ENCODE measurements at places on chromosomes 2 and 18.

DNA sequence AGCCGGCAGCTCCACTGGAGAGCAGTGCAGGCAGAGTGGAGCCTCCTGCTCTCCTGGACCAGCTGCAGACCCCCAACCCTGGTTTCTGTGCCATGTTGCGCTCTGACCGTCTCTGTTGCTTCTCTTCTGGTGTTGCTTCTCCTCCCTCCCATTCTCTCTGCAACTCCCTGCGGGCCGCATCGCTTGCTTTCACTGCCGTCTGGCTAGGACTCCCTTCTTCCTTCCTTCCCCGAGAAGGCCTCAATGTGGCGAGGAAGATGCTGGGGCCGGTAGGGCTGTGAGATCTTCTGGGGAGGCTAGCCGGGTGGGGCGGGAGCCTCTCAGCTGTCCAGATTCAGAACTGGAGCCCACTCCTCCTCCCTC is 6.2 kb downstream of the DNAJB2 start:
- no peak for DNase-seq

- no peak for DNase-seq
Measured at GRCh38 chr2:233799087-233799665, 21.0 kb downstream of the MROH2A start.

DNA sequence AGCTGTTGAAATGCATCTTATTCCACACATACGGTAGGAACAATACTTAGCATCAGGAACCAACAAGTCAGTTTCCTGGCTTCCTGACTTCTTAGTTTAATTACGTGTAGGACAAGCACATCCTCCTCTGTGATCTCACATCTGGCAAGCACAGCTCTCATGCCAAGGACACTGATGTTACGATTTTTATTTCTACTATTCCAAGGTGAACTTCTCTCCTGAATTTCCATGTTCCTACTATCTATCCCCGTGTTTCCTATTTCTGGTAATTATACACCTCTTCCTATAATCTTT is 374.0 kb downstream of the NCKAP5 start:
- no peak for DNase-seq

DNA sequence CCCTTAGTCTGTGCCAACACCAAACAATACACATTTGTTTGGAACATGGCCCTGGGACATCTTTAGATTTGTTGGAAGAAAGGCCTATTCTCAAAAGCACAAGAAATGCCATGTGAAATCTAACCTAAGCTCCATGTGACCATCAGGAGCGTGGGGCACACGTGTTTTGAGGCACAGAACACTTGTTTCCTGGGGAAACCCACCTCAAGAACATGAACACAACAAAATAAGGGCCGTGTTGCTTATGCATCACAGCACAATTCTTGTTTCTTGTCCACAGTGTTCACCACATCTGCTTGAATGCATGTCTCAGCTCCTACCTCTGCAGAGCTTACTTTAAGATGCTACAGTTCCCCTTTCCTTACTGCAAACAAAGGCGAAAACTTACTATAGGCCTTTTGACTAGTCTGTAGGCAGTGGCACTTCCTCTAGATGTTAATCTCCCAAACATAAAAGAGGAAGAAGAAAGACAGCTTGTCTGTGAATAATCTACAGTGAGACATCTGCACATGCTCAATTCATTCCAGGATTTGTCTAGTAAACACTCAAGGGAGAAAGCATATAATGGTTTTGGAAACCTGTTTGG is 165.0 kb downstream of the ANKRD44 start:
- DNase-seq, result no peak

GRCh38 chr18:57984490-57985115 is 59.4 kb upstream of the NEDD4L start:
- DNase-seq, result no peak

GRCh38 chr2:234324116-234324515 is 172.8 kb downstream of the ARL4C start:
- DNase-seq, result no peak

GRCh38 chr2:100008956-100009355 is 133.4 kb downstream of the AFF3 start:
- DNase-seq, result no peak

- DNase-seq, result peak; percentile 65
Measured at GRCh38 chr2:230984393-230985220, 11.3 kb upstream of the SPATA3 start.

GRCh38 chr2:156691014-156691413 is 254.8 kb downstream of the GPD2 start:
- DNase-seq, result no peak

- no peak for DNase-seq
Measured at GRCh38 chr18:58893388-58894099, 28.9 kb downstream of the ZNF532 start.

DNA sequence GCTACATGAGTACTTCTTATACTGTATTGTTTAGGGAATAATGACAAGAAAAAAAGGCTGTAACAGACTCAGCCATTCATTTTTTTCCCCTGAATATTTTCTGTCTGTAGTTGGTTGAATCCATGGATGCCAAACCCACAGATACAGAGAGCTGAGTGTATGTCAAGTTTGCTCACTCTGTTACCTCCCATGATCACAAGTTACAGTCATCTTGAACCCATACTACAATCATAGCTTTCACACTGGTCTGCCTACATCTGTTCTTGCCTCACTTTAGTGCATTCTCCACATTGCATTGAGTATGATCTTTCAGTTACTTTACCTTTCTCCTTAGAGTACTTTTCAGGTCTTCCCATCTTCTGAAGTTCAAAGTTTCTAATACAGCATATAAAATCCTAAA is 94.0 kb downstream of the BIRC6 start:
- no peak for DNase-seq

DNA sequence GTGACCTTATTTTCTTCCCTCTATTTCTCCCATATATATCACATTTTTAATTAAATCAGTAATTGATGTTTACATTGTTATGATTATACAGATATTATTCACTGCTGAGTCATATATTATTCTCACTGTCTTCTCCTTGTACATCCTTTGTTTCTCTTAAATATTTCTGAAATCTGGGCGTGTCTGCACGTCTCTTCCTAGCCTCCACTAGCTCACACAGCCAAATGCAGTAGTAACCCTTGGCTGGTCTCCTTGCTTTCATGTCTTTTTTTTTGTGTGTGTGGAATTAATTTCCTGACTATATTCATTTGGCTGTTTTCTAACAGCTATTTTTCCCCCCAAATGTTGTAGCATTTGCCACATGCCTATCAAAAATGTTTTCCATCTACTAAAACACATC is 15.8 kb downstream of the CCNYL1 start:
- DNase-seq, result no peak

DNA sequence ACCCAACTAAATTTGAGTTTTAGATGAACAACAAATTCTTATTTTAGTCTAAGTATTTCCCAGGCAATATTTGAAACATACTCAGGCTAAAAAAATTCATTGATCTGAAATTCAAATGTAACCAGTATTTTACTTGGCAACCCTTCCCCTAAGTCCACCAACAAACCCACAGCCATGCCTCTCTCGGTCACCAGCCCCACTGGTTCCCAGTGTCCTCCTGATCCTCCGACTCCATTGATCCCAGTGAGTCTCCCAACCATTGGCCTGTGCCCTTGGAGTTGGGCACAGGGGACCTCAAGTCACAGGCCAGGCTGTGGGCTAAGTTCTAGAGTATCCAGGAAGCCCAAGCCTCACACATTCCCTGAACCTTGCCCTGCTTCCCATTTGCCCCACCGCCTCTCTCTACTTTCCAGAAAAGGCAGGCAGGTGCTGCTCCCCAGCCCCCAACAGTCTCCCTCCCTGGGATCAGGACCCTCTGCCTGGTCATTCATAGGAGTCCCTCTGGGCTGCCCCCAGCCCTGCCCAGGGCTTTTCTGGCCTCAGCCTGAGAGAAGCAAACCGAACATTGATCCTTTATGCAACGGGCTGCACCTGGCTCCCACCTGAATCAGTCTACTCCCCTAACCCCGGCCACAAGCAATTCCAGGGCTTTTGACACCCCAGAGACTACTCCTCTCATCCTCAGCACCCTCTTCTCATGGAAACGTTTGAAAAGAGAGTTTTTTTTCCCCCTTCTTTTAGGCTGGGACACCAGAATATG is 81.3 kb downstream of the HS1BP3 start:
- DNase-seq, result no peak

- no peak for DNase-seq
Measured at GRCh38 chr2:160584972-160585494, 91.4 kb upstream of the RBMS1 start.

DNA sequence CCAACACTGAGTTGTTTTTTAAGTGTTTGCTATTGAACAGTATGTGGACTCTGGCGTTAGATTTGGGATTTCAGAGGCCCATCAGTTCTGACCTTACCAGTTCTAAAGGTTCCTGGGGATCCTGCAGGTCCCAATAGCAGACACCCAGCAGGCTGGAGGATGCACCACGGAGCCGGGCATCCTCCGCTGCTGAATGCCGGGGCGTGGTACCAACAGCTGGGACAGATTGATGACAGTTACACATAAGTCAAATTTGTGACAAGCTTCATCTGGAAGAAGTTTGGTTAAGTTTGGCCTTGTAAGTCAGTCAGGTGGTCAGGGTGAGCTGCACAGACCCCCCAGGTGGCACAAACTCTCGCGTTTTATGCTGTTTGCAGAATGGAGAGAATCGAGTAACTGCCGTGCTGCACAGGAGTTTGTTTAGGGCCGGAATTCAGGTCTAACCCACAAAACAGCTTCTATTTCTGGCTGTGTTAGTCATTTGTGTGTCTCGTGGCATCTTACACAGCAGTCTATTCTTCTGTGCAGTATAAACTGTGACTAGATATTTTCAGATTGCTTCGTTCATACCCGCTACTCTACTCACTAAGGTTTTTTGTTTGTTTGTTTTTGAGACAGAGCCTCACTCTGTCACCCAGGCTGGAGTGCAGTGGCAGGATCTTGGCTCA is 19.2 kb downstream of the CTDP1 start:
- no peak for DNase-seq

- no peak for DNase-seq
Measured at GRCh38 chr2:238613610-238614009, 186.9 kb downstream of the ASB1 start.

- no peak for DNase-seq
Measured at GRCh38 chr2:67880291-67880761, 182.5 kb downstream of the C1D start.

DNA sequence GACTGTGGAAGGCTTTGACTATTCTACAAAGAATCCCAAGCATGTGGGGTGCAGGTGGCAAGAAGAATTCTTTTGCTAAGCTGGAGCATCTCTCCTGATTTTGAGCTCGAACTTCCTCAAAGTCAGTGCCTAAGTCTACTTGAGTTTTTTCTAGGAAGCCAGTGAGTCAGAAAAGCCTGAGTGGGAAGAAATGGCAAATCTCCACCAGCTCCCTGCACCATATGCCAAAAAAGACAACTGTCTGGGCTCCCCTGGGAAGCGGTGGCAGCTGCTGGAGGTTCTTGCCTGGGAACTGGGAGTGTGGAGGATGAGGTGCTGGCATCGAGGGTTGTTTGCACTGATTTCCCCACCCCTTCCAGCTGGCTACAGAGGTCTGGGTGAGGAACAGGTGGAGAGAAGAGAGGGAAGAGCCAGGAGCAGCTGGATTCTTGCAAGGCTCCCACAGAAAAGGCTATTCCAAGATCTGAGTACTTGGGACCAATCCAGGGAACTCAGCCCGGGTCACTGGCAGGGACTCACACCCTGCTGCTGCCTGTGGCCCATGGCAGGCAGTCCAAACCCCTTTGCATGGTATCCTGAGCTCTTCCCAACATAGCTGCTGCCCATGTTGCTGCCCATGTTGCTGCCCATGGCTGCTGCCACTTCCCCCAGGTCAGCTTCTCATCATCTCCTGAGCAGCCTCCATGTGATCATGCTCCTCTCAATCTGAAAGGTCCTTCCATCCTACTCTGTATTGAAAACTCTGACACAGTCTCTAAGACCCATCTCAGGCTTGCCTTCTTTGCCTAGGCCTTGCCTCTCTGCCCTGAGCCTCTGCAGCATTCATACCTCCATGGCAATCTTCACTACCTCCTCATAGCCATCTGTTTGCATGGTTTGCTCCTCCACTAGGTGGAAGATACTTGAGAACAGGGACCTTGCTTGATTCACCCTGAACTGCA is 128.3 kb upstream of the SPATS2L start:
- no peak for DNase-seq

GRCh38 chr2:100571668-100572067 is 8.9 kb downstream of the PDCL3 start:
- no peak for DNase-seq

DNA sequence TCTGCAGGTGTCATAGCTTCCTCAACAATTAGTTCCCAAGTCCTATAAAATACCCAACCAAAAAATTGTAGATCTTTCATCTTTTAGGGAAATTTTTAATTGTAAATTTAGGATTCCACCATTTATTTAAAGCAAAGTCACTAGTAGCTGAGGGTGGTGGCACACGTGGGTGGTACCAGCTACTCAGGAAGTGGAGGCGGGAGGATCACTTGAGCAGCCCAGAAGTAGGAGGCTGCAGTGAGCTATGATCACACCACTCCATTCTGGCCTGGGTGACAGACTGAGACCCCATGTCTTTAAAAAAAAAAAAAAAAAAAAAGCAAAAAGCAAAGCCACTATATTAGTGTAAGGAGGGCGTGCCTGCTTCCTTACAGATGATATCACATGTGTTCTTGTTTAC is 60.3 kb upstream of the GREB1L start:
- no peak for DNase-seq

DNA sequence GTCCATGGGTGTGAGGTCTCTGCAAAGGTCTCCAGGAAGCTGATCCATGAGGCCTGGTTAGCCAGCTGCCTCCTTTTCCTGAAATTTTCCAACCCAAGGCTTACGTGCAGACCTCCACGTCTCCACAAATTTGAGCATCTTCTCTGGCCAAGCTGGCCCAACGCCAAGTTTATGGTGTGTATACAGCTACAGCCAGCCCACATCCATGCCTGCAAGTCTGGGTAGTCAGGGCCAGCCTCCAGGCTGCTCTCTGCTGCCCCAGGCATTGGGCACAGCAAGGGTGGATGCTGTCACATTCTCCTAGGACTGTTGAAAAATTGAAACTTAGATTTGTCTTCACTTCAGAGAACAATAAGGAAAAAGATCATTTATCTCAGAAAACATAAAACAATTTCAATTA is 525.5 kb upstream of the CHAC2 start:
- DNase-seq, result no peak

GRCh38 chr2:103437161-103437560 is 675.3 kb downstream of the TMEM182 start:
- no peak for DNase-seq

- DNase-seq, result no peak
Measured at GRCh38 chr2:96315400-96316071, 9.6 kb upstream of the ITPRIPL1 start.

DNA sequence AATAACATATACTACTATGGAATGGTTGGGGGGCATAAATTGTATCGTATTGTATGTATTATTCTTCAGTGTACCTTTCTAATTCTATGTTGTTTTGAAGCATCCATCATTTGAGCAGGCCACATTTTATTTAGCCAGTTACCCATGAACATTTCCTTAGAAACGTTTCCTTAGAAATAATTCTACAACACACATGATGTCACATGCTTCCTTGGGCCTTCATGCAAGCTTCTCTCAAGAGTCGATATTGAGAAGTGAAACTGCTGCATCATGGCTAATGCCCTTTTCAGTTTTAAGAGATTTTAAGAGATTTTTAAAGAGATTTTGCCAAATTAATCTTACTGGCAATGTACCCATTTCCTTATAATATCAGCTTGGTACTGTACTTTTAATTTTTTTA is 63.9 kb downstream of the ALPK2 start:
- DNase-seq, result no peak

Measured in activated T-cell treated with anti-CD3 and anti-CD28 coated beads for 48 hours (primary cell).